ENCODE measurements at places on chromosomes 7 and 10. TPM values are rescaled to one million over a fixed set of nuclear protein-coding genes. Genes with fewer than 3 reads are reported as not detected.

The KCNIP2 gene
- total RNA-seq: 0.79 TPM

The UCMA gene
- total RNA-seq: not detected

The MICALL2 gene
- 22.9 TPM for total RNA-seq

The TEX47 gene
- total RNA-seq: not detected

The MUC3A gene
- not detected for total RNA-seq

The THNSL1 gene
- 3.4 TPM for total RNA-seq

The IFIT2 gene
- 2.4 TPM for total RNA-seq

The MYH16 gene
- 0.93 TPM for total RNA-seq

The GPR22 gene
- total RNA-seq: under 0.01 TPM

The OR2A5 gene
- not detected for total RNA-seq

The ASIC3 gene
- total RNA-seq: not detected

All from thoracic aorta endothelial cell (primary cell).